ENCODE measurements at places on chromosomes 1 and 21.
A peak's percentile ranks its signal among the peaks of the same experiment; 100 is the strongest.

DNA sequence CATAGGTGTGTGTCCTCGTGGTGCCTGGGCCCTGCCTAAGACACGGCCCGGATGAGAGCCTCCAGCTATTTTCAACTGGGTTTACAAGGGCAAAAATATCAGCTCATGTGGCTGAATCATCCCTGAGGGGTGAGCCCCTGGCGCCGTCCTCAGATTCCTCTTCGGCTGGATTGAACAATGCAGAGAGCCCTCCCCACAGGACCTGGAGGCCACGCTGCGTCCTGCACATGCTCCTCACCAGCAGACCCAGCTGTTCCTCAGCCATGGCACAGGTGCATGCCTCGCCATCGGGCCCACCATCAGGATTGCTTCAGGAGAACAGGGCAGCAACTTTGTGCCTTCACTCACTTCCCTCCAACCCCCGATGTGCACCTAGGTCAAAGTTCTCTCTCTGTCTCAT is 35.3 kb downstream of the TFF3 start:
- DNase-seq: no peak

DNA sequence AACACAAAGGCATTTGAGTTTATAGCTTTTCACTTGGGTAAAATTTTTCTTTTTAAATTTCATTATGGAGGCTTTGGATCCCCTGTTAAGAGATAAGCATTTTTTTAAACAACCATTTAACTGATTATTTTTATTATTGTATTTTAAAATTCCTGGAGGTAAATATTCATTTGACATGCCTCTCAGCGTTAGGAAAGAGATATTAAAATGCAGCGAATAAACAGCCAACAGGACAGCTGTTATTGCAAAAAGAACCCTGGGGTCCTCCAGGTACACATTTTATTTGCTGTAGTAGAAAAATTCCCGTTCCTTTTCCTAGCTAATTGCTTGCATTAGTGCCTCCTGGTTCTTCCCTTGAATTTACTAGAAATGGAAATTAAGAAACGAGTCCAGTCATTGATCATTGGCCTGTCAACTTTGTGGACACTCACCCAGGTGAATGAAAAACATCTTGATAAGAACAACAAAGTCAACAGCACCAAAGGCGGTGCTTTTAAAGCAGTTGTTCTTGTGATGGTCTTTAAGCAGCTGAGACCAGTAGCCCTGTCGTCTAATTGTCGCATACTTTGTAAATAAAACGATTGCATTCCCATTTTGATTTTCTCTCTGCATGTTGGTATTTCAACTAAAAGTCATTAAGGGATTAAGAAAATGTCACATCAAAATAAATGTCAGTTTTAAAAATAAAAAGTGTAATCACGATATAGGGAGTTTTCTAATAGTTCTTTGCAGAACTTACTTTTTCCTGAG is 282.4 kb downstream of the GRIK1 start:
- no peak for DNase-seq

- DNase-seq: no peak
These were observed 37.2 kb upstream of the SLC9A1 start for GRCh38 chr1:27192039-27192529.

- no peak for DNase-seq
These were observed 38.5 kb upstream of the ENAH start for GRCh38 chr1:225691377-225691776.

DNA sequence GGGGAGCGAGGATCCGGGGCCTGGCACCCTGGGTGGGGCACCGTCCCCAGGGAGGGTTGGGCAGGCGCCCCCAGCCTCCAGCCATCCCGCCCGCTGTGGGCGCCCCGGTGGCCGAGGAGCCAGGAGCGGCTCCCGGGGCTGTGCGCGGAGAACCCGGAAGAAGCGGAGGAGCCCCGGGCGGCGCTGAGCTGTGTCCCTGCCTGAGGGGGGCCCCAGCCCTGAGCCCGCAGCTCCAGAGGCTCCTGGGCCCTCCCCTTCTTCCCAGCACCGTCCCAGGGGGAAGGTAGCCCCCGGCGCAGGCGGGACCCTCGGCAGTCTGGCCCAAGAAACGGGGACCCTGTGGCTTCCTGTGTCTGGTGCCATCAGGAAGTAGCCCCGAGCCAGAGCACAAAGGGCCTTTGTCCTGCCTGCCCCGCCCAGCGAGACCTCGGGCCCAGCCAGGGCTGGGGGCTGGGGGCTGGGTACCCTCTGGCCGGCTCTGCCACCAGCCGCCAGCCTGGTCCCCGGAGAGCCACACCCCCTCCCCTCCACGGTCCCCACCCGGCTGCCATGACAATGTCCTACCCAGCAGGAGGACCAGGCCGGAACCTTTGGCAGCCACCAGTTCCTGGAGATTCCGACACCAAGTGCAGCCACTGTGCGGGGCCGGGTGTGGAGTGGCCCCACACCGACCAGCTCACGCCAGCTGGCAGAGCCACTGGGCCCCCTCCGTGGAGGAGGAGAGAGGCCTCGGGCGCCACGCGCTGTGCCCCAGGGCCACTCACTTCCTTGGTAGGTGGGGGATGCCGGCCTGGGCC is 15.6 kb upstream of the TTLL10 start:
- peak; percentile 91 for DNase-seq
